ENCODE measurements at places on chromosomes 4 and X. TPM values are rescaled to one million over a fixed set of nuclear protein-coding genes. Genes with fewer than 3 reads are reported as not detected.

The DUSP9 gene
- not detected for total RNA-seq

The HCFC1 gene
- 26.4 TPM for total RNA-seq

The TCEAL5 gene
- 0.10 TPM for total RNA-seq

The APLN gene
- not detected for total RNA-seq

The H2AZ1 gene
- total RNA-seq = 87.9 TPM

The PABPC1L2B gene
- total RNA-seq = not detected

The PGAM4 gene
- total RNA-seq = not detected

The GRIA3 gene
- total RNA-seq = 0.10 TPM

The CT45A5 gene
- not detected for total RNA-seq

The USP51 gene
- 3.3 TPM for total RNA-seq

The DUX4 gene
- not detected for total RNA-seq
